ENCODE measurements at places on chromosomes 11 and 22.

GRCh38 chr11:26851291-26851690 lies 129.4 kb upstream of the SLC5A12 start:
- no peak for DNase-seq

GRCh38 chr11:10478066-10478465 lies 23.0 kb downstream of the AMPD3 start:
- no peak for DNase-seq

DNA sequence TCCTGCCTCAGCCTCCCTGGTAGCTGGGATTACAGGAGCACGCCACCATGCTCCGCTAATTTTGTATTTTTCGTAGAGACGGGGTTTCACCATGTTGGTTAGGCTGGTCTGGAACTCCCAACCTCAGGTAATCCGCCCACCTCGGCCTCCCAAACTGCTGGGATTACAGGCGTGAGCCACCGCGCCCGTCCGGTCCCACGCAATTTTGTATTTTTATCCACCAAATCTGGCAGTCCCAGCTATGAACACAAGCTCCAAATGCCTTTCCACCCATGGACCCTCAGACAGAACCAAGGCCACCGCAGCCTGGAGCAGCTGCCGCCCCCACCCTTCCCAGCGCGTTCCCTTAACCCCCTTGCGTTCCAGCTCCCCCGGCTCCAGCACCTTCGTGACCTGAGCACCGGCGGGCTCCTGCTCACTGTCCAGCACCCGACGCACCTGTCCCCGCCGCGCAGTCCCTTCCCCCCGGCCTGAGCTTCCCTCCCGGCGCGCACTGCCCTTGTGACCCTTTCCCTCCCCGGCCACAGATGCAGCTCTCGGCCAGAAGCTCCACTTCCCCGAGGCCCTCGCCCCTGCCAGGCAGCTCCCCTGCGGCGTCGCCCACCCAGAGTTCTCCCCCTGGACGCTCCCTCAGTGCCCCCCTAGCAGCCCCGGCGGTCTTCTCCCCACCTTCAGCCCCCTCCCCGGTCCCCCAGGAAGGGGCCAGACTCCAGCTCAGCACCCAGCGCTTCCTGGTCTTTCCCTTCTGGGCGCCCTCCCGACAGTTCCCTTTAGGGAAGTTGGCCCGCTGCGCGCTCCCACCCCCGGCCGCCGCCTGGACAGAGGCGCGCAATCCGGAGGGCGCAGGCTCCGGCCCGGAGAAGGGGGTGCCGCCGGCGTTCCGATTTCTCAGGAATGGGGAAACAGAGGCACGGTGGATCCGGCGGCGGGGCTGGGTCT lies 5.6 kb upstream of the ZBED4 start:
- DNase-seq, result no peak

DNA sequence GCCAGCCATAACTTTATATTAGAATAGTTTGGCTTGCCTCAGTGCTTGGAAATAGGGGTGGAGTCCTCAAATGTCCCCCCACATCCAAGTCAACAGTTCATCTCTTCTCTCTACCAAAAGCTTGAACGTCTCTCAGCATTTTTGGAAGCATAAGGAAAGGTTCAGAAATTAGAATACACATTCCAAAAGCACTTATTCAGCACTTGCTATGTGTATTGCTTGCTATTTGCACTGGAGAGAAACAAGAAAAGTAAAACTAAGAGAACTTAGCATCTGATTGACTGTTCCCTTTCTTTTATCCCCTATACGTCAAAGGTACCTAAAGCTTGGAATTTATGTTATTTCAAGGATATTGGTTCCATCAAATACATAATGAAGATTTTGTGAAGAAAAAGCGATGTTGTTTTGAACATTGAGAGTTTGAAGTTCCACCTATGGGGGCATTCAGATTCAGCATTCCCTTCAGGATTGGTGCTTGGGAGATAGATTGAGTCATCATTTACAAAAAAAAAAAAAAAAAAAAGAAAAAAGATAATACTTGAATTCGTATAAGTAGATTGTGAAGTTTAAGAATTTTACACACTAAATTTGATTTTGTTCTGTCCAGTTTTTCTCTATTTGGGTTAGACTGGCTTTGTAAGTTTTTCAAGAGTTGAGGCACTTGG lies 1.3 kb downstream of the TBRG1 start:
- DNase-seq, result no peak

GRCh38 chr11:78399136-78399535 lies 18.5 kb downstream of the GAB2 start:
- no peak for DNase-seq

- DNase-seq, result no peak
Observed at GRCh38 chr11:26700574-26701235, 21.2 kb downstream of the SLC5A12 start.

- DNase-seq, result no peak
Observed at GRCh38 chr11:66002648-66003225, 434 bp downstream of the BANF1 start.

DNA sequence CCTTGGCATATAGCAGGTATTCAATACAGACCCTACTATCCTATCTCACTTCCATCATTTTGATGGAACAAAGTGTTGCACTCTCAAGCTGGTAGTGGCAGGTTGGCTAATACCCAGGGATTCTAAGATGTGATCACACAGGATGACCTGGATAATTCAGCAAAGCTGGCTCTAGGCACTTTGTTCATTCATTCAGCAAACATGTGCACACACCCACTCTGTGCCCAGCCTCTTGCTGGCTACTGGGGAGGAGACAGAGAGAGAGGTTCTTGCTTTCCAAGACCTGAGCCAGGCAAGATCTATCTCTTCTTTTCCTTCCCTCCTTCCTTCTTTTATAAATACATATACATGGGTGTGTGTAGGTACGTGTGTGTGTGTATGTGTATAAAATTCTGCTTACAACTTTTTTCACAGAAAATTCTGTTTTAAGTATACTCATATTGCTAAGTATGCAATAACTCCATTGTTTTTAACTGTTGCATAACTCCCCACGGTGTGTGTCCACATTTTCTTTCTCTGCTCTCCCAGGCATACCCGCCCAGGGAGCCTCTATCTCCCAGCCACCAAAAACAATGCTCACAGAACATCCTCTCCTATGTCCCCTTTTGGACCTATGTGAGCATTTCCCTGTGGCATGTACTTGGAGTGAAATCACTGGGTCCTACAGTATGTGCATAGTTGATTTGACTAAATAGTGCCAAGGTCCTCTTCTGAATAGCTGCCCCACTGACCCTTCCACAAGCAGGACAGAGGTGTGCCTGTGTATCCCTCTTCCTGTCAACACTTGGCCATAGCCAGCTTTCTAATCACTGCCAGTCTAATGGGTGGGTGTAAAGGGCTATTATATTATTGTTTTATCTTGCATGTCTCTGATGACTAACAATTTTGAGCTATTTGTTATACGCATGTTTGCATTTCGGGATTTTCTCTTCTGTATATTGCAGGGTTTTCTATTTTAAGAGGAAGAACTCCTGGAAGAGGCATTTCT lies 27.5 kb downstream of the CLPB start:
- no peak for DNase-seq

DNA sequence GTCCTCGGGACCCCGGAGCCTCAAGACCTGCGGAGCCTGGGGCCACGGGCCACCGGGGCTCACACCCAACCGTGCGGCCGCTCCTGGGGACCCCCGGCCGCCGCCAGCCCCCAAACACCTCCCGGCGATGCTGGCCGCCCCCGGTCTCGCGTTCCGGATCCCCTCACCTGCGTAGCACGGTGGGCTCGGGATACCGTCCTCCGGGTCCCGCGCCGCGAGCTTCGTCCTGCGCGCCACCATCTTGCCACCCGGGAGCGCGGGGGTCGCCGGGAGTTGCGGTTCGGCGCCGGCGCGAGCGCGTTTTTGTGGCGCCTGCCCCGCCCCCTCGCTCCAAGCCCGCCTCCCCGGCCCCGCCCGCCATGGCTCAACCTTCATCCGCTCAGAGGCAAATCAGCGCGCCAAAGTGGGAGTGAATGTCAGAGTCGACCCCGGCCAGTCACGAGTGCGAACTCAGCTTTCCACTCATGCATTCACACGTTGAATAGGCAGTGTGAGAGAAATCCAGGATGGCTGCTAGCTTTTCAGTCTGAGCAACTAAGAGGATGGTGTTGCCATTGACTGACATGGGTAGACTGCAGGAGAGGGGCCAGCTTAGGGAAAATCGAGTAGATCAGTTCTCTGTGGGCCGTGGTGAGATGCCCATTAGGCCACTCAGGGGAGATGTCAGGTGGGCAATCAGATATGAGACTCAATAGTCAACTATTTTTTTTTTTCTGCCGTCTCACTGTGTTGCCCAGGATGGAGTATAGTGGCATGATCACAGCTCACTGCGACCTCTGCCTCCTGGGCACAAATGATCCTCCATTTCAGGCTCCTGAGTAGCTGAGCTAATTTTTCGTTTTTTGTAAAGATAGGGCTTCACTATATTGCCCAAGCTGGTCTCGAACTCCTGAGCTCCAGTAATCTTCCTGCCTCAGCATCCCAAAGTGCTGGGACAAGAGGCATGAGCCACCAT lies 28.3 kb downstream of the SERHL2 start:
- DNase-seq, result peak; percentile 65

DNA sequence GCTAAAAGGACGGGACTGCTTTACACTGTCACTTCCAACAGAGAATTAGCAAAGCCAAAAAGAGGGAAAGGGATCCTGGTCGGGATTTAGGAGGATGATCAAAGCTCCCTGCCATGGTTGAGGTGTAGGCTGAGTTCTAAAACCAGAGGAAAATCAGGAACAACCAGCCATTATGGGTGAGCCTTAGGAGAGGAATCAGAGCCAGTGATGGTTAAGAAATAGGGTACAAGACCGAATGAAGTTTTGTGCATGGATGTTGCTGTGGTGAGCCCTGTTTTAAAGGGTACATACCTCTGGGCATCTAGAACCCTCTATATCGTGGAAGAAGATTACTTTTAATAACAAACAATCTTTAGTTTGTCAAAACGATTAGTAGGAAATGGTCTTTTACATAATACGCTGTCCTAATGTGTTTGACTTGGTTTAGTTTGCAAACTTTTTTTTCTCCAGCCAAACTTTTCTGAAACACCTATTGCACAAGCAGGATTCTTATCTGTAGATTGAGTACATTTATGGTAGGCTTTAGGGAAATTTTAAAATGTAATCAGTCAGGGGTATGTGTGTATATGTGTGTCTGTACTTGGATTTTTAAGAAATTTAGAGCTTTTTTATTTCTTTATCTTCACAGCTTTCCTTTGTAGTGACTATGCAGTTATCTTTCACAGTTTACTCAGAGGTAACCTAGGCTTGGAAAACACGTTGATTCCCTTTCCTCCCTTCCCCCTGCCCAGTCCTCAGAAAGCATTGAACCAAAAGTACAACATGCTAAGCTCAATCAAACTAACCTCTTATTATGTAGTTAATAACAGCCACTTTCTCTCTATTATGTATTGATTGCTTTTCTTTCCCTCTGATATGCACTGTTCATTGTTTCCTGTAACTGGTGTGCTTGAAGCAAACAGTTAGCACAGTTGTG lies 26.8 kb downstream of the TRIM44 start:
- DNase-seq, result no peak

- DNase-seq, result no peak
Observed at GRCh38 chr11:108392353-108392752, 75.0 kb downstream of the C11orf65 start.

DNA sequence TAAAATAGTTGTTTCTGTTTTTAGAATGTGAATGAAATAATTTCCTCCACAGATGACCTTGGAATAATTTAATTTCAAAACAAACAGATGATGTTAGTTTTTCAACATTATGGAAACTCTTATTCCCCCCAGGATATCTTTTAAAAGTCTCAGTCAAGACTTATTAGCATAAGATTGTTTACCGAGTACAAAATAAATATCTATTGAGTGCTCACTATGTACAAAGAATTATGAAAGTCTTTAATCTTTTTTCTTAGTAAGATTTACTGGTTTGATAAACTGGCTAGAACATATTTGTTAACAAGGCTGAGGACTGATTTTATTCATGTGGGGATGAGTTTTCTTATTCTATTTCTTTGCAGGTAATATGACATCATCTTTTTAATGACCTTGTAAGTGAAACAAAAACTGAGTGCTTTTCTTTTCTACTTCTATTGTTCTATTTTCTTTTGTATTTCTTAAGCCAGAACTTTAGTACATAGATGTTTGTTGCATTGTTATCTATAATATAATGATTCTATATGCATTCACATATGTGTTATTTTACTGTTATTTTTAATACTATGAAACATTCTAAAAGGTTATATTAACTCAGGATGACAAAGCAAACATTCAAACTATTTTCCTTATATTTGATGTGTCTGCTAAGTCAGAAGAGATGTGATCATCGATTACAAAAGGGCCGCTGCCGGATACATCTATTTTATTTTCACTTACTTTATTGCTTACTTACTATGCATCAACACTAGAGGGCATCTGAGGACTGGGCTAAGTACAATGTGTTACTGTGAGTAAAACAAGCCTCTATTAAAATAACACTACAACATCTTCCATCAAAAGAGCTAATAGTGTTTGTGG lies 111.0 kb upstream of the ARHGAP42 start:
- peak; percentile 52 for DNase-seq

DNA sequence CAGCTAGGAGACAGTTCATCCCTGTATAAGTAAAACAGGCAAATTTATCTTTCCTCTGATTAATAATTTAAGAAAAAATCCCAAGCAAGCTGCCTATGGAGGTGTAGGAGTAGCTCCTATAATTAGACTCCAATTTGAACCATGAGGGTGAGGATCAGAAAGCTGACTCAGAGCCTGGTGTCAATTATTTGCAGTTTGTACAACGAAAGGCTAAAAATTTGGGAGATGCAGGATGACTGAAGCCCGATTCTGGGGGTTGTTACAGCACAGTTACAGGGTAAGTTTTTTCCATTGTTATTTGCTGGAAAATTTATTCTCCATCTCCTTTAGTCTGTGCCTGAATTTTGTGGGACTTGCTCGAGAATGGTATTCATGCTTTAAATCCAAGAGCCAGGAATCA lies 359.4 kb upstream of the CCDC90B start:
- no peak for DNase-seq

- DNase-seq, result peak; percentile 21
Observed at GRCh38 chr11:111602865-111603610, 789 bp downstream of the SIK2 start.

- no peak for DNase-seq
Observed at GRCh38 chr11:131533998-131534397, 163.6 kb downstream of the NTM start.

DNA sequence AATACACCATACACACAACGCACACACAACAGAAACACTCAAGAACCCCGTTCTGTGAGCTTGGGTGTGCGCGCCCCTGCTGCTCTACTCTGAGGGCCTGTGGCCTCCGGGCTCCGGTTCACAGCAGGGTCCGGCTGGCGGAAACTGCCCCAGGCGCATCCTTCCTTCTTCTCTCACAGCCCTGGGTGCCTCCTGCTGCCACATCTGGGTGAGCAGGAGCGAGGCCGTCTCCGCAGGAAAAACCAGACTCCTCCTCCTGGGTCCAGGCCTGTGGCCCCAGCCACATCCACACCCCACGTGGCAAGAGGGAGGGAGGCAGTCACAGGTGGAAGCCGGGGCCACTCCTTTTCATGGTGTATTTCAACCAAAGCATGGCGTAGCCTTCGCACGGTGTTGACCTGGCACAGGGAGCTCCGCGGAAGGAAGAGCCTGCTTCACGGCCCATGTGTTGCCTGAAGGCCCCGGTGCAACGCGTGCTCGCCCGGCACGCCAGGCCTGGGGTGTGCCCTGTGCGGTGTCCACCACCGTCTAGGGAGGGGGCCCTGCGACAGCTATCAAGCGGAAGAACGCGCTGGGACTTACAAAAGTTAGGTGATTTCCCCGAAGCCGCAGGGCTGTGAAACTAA lies 1502.7 kb downstream of the TBC1D22A start:
- no peak for DNase-seq

- no peak for DNase-seq
Observed at GRCh38 chr11:8156877-8157276, 11.9 kb downstream of the RIC3 start.

- no peak for DNase-seq
Observed at GRCh38 chr22:49613511-49614270, 214.0 kb downstream of the BRD1 start.

GRCh38 chr11:69475141-69475865 lies 6.2 kb upstream of the LINC01488 start:
- DNase-seq, result no peak

All from foreskin melanocyte (primary cell).